Thyroid gland (tissue), 4 donors: ENCODE measurements at places on chromosomes 1 and 21. TPM values are rescaled to one million over a fixed set of nuclear protein-coding genes. Genes with fewer than 3 reads are reported as not detected.

The ZMYND12 gene
- total RNA-seq: 3.5 TPM

The PFKFB2 gene
- 87.7 TPM for total RNA-seq

DNA sequence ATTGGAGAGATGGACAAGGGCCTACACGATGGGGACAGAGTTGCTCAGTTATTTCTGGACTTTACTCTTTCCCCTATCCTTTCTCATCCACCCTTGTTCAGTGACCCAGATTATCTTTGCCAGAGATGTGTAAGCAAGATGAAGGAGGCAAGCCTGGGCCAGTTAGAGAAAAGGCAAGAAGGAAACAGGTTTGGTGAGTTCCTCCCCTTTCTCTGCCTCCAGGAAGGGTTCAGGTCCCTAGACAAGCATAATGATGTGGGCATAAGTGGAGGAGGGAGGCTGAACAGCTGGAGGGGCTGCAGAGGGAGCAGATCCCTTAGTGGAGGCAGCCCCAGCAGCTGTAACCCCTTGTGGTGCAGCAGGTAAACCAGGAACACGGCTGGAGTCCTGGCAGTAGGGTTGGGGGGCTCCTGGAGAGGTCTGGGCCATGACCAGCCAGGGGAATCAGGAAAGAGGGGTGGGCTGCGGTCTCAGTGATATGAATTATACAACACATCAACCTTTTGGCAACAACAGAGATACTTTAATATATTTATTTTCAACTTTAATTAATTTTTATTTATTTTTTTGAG is 9.2 kb upstream of the CDC42 start:
- DNase-seq: peak; percentile 21

The CFHR2 gene
- not detected for total RNA-seq
